CD14-positive monocyte (primary cell): ENCODE measurements at places on chromosomes 3 and 15. TPM values are rescaled to one million over a fixed set of nuclear protein-coding genes. Genes with fewer than 3 reads are reported as not detected.

DNA sequence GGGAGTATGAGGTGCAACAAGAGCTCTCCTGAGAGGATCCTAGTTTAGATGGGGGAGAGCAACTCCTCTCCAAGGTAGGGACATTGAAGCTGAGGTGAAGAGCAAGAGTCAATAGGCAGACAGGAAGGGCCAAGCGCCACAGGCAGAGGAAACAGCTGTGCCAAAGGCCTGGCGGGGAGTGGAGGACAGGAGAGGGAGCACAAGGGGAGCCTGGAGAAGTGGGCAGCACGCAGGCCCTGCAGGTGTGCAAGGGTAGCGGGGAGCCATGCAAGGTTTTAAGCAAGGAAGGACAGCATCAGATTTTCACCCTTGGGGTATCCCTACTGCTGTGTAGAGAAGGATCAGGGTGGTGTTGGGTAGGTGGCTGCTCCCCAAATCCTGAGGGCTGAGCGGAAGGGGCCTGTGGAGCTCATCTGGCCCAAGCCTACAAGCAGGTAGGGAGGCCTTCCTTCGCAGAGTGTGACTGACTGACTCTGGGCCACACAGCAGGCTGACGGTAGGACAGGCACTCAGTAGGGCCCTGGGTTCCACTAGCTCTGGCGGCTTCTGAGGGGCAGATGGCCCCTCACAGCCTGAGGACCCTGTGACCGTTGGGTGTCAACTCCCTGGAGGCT lies 13.3 kb downstream of the CHST13 start:
- no peak overlapping the region for H3K27ac ChIP-seq
- H3K4me3 ChIP-seq = no peak overlapping the region
- DNase-seq = no peak
- H3K27me3 ChIP-seq = no peaks in the 10 kb centered on the region
- H3K4me1 ChIP-seq = peaks cover 45% of the 10 kb centered on the region
- H3K36me3 ChIP-seq = peaks cover 8% of the 10 kb centered on the region

The SLC2A2 gene
- polyA plus RNA-seq = not detected

GRCh38 chr15:50315814-50316630 lies 39.0 kb downstream of the GABPB1 start:
- H3K27me3 ChIP-seq = no peaks in the 10 kb centered on the region
- DNase-seq = peak; percentile 27
- H3K36me3 ChIP-seq = no peaks in the 10 kb centered on the region
- no peak overlapping the region for H3K4me3 ChIP-seq
- no peak overlapping the region for H3K27ac ChIP-seq
- H3K4me1 ChIP-seq = no peaks in the 10 kb centered on the region

DNA sequence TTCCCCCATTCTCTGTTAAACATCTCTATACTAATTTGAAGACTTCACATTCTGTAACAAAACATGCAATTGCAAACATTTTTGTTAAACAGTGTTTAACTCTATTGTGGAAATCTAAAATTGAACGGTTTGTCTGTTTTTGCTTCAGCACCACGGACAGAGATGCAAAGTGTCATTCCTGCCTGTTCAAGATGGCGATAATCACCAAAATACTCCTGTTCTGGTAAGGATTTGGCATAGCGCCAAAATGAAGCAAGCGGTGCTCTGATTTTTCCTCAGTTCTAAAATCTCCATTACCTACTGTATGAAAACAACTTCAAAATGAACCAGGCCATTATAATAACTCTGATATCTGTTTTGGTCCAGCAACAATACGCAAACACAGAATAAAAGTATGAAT lies 129.7 kb upstream of the TUSC7 start:
- H3K27me3 ChIP-seq = no peaks in the 10 kb centered on the region
- no peak for DNase-seq
- no peaks in the 10 kb centered on the region for H3K36me3 ChIP-seq
- H3K27ac ChIP-seq = no peak overlapping the region

The RASGRF1 gene
- not detected for polyA plus RNA-seq

- H3K4me1 ChIP-seq = peaks cover 5% of the 10 kb centered on the region
- DNase-seq = no peak
- H3K36me3 ChIP-seq = no peaks in the 10 kb centered on the region
- no peak overlapping the region for H3K27ac ChIP-seq
These were observed 9.1 kb downstream of the THRB start for GRCh38 chr3:24485511-24485910.

GRCh38 chr3:186754006-186754405 lies 29.4 kb upstream of the EIF4A2 start:
- H3K27ac ChIP-seq = no peak overlapping the region
- no peaks in the 10 kb centered on the region for H3K27me3 ChIP-seq
- H3K4me1 ChIP-seq = no peaks in the 10 kb centered on the region

GRCh38 chr15:65184868-65185717 lies at the start of gene CLPX:
Gene CLPX (minus strand): TSS chr15:65185342. CDS start chr15:65185153, 189 bp downstream.
- no peaks in the 10 kb centered on the region for H3K27me3 ChIP-seq
- H3K4me3 ChIP-seq = peak within 1 kb of the TSS; percentile 97
- H3K4me1 ChIP-seq = peaks cover 17% of the 10 kb centered on the region
- H3K36me3 ChIP-seq = peaks cover under 1% of the 10 kb centered on the region
- peak within 1 kb of the TSS; percentile 96 for H3K27ac ChIP-seq
- peak; percentile 94 for DNase-seq

DNA sequence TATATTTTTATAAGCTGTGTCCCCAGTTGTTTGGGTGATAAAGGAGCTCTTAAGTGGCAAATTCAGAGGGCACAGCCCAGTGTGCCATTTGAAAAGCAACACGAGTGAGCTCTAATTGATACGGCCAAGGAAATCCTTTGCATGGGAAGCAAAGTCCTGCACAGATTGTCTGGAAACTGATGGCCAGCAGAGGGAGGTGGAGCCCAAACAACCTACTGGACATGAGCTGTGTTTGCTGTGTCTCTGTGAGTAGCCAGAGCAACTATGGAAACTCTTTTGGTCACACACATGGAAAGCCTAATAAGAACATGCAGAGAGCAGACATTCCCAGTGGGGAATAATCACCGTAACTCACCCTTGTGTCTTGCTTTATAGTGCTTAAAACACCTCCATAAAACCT lies 24.4 kb downstream of the ONECUT1 start:
- no peak overlapping the region for H3K27ac ChIP-seq
- no peak for DNase-seq
- H3K4me3 ChIP-seq = no peak overlapping the region
- H3K36me3 ChIP-seq = no peaks in the 10 kb centered on the region
- H3K27me3 ChIP-seq = peaks cover 11% of the 10 kb centered on the region
- peaks cover 4% of the 10 kb centered on the region for H3K4me1 ChIP-seq

- H3K36me3 ChIP-seq = no peaks in the 10 kb centered on the region
- no peaks in the 10 kb centered on the region for H3K4me1 ChIP-seq
- H3K27ac ChIP-seq = no peak overlapping the region
- H3K27me3 ChIP-seq = no peaks in the 10 kb centered on the region
These were observed 136.7 kb upstream of the DAZL start for GRCh38 chr3:16741890-16742289.

DNA sequence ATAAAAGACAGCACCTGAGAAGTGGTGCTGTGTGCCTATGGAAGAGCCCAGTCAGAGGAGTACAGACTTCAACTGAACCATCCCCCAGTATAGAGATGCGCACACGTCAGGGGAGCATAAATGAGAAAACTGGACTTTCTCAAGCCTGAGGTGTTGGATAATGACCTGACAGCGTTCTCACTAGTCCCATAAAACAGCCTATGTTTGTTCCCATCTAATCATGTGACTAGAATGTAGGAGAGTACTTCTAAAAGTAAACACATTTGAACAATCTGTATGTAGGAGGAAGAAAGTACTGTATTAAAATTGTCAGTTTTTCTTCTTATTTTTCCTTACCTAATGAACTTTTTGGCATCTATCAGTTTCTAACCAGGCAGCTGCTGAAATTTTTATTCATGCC lies 498.9 kb downstream of the CNTN4 start:
- no peaks in the 10 kb centered on the region for H3K36me3 ChIP-seq
- no peak overlapping the region for H3K27ac ChIP-seq
- H3K4me1 ChIP-seq = no peaks in the 10 kb centered on the region

GRCh38 chr15:70477750-70478250 lies 285.6 kb downstream of the UACA start:
- no peaks in the 10 kb centered on the region for H3K36me3 ChIP-seq
- no peak overlapping the region for H3K4me3 ChIP-seq
- H3K27ac ChIP-seq = no peak overlapping the region
- no peaks in the 10 kb centered on the region for H3K27me3 ChIP-seq
- no peak for DNase-seq
